ENCODE measurements at places on chromosomes 4 and X. TPM values are rescaled to one million over a fixed set of nuclear protein-coding genes. Genes with fewer than 3 reads are reported as not detected.

The FOXP3 gene
- total RNA-seq = not detected

The IL2 gene
- total RNA-seq = not detected

The ATP2B3 gene
- not detected for total RNA-seq

The NUP62CL gene
- 3.5 TPM for total RNA-seq

The P2RY8 gene
- not detected for total RNA-seq

The TENM3 gene
- 16.1 TPM for total RNA-seq

The MSANTD1 gene
- total RNA-seq = not detected

The CENPVL1 gene
- total RNA-seq = not detected

The NSUN7 gene
- 0.34 TPM for total RNA-seq

The AGTR2 gene
- not detected for total RNA-seq

The PDGFRA gene
- 0.95 TPM for total RNA-seq

The HTT-AS gene
- not detected for total RNA-seq

The MAGEA10 gene
- not detected for total RNA-seq

The FDCSP gene
- total RNA-seq = not detected

The TRIM61 gene
- 0.62 TPM for total RNA-seq

The ADAMTS3 gene
- 0.08 TPM for total RNA-seq

The AMMECR1 gene
- total RNA-seq = 12.2 TPM

The SLC7A11 gene
- 30.2 TPM for total RNA-seq

The EFNB1 gene
- total RNA-seq = 224 TPM

The GSPT2 gene
- 3.0 TPM for total RNA-seq

The TGIF2LX gene
- not detected for total RNA-seq

The FMR1 gene
- total RNA-seq = 8.8 TPM

The FRG2 gene
- not detected for total RNA-seq

The GRIA2 gene
- total RNA-seq = not detected

The FAM9C gene
- not detected for total RNA-seq

The PAGE2B gene
- total RNA-seq = not detected

The DAPP1 gene
- 18.2 TPM for total RNA-seq

The MGAT4D gene
- total RNA-seq = not detected

The FAT4 gene
- total RNA-seq = 0.65 TPM

The GDPD2 gene
- not detected for total RNA-seq

The PASD1 gene
- total RNA-seq = not detected

The GLUD2 gene
- total RNA-seq = 0.23 TPM

The MRFAP1L1 gene
- total RNA-seq = 35.7 TPM

The MSN gene
- 431 TPM for total RNA-seq

The OCIAD2 gene
- total RNA-seq = 201 TPM

The MAGEA1 gene
- total RNA-seq = not detected

The CSAG2 gene
- not detected for total RNA-seq

The C4orf51 gene
- total RNA-seq = not detected

The MID1 gene
- 7.6 TPM for total RNA-seq

The MAP7D2 gene
- total RNA-seq = 0.62 TPM

The MSX1 gene
- 0.08 TPM for total RNA-seq

The MAGEA8 gene
- total RNA-seq = not detected

The VCX gene
- 0.11 TPM for total RNA-seq

The VCX3A gene
- not detected for total RNA-seq

The RTL9 gene
- total RNA-seq = 0.08 TPM

The TLR3 gene
- 1.6 TPM for total RNA-seq

The RPS3A gene
- 3,652 TPM for total RNA-seq

The GPM6B gene
- 0.19 TPM for total RNA-seq

The CXCL11 gene
- total RNA-seq = 1.2 TPM

The TRIM2 gene
- total RNA-seq = 5.0 TPM

The H2BW2 gene
- not detected for total RNA-seq

The PCSK1N gene
- total RNA-seq = 7.1 TPM

The EDNRA gene
- total RNA-seq = 9.0 TPM
